ENCODE measurements at places on chromosomes 13 and 19. TPM values are rescaled to one million over a fixed set of nuclear protein-coding genes. Genes with fewer than 3 reads are reported as not detected.

Gene ARMC6
- 30.0 TPM for total RNA-seq

Gene SOX1
- not detected for total RNA-seq

Gene PINLYP
- 0.58 TPM for total RNA-seq

Gene PRTN3
- total RNA-seq, result not detected

Gene CYP2A7
- total RNA-seq, result not detected

Data from pericardium fibroblast (primary cell).